ENCODE measurements at places on chromosomes 5 and 9.
A peak's percentile ranks its signal among the peaks of the same experiment; 100 is the strongest.

DNA sequence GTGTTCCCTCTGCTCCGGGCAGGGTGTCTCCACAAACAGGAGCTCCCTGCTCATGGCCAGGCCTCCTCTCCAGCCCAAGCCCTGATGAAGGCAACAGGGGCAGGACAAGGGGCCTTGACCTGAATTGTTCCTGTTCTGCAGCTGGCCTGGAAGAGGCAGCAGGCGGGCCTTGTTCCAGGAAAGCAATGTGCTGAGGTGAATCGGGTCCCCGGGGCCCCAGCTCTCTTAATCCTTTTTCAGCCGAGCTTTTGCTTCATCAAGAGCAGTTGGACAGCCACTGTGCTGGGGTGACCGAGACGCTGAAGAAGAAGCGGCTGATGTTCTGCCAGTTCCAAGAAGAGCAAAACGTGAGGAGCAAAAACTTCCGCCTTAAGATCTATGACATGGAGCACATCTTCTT lies 41.4 kb downstream of the CCDC180 start:
- DNase-seq: no peak

GRCh38 chr9:27675354-27675753 lies 102.1 kb upstream of the C9orf72 start:
- no peak for DNase-seq

- DNase-seq: no peak
Measured at GRCh38 chr5:52869391-52869790, 81.7 kb downstream of the ITGA1 start.

- peak; percentile 96 for DNase-seq
Measured at GRCh38 chr9:13939134-13939533, 374.8 kb downstream of the NFIB start.

DNA sequence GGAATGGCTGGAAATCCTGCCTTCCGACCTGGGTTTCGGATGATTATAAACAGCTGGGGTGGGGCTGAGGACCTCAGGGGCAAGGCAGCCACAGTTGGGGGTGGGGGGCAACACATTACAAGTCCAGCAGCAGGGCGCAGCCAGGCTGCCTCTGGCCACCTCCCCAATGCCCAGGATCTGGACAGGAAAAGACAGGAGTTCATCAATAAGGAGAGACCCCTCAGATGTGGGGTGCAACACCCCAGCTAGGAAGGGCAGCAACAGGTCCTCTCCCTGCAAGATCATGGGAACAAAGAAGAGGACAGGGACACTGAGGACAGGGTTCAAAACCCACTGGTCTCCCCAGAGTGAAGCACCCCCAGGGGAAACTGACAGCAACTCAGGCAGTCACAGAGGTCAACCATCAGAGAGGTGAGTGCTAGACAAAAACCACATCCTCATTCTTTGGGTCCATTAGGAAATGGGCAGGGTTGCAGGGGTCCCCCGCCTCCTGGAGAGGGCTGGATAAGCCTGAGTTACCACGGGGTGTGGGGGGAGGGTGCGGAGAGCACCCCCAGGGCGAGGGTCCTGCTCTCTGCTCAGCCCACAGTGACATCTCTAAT lies 33.5 kb downstream of the SEMA4D start:
- no peak for DNase-seq

- DNase-seq: peak; percentile 83
Measured at GRCh38 chr5:54844905-54845566, 140.4 kb downstream of the ESM1 start.

DNA sequence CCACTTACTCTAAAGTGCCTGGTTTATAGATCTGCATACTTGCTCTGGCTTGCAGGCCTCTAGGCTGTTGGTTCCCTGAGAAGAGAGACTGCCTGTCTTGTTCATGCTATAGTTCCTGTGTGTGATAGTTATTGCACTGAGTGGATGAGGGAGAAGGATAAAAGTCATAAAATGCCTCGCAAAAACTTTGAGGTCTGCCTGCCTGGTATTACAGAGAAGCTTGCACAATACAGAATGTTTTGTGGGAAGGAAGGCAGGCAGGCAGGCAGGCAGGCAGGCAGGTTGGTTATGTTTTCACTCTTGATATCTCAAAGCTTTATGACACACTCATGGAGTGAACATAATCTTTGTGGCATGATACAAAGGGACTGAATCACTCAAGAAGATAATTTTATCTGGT lies 287.1 kb downstream of the SLIT3 start:
- no peak for DNase-seq

DNA sequence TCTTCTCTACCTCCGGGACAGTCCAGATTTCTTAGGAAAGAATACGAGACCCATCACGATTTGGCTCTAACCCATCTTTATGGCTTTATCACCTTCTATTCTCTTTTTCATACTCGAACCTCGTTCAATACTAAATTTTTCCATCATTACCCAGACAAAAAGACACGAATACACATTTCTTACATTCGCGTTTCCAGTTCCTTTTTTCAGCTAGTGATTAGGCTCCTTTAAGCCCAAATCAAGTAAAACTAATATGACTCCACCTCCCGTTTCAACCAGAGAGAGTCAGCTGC lies 506 bp downstream of the ZBTB6 start:
- no peak for DNase-seq

GRCh38 chr5:146921225-146921624 lies 42.7 kb upstream of the PPP2R2B start:
- DNase-seq: no peak

GRCh38 chr5:127839496-127840197 lies 136.5 kb downstream of the CCDC192 start:
- DNase-seq: peak; percentile 40

GRCh38 chr9:72577212-72577753 lies 55.9 kb downstream of the TMC1 start:
- DNase-seq: peak; percentile 91

- no peak for DNase-seq
Measured at GRCh38 chr9:77969083-77969482, 62.5 kb downstream of the GNAQ start.

Measured in cardiac fibroblast (primary cell).